NCI-H146 (cell line): ENCODE measurements at places on chromosomes 11 and 22.

DNA sequence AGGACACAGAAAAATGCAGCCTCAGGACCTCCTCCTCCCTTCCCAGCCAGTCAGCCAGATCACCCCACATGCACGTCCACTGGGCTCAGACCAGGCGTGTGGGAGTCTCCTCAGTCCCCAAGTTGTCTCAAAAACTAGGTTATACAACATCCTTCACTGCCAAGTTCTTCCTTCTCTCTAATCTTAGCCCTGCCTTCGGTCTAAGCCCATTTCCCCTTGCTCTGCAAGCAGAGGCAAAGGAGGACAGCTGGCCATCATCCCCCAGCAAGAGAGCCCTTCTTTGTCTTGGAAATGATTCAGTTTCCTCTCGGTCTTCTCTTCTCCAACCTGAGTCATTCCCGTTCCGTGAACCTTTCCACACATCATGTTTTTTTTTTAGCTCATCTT is 14.0 kb upstream of the NRGN start:
- no peak for DNase-seq

GRCh38 chr11:17714356-17714854 is 5.0 kb upstream of the MYOD1 start:
- peak; percentile 84 for DNase-seq

GRCh38 chr11:128697645-128698174 is 3.8 kb downstream of the FLI1 start:
- no peak for DNase-seq

GRCh38 chr11:58617976-58618557 is 4.4 kb upstream of the CNTF start:
- DNase-seq, result no peak

DNA sequence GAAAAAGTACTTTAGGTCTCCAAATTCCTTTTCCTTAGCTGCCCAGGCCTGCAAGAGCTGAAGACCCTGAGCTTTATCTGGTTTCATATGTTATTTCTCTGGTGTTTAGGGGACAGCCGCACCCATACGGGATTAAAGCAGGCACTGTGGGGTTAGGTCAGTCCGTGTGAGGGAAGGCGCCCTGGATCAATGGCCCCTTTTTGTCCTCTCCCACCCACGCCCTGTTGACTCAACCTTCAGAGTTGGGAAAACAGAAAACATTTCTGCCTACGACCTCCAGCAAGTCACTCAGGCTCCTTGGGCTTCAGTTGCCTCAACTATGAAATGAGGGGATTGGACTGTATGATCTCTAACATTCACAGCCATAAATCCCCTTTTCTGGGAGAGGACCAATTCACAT is 55.2 kb upstream of the BARX2 start:
- DNase-seq, result no peak

DNA sequence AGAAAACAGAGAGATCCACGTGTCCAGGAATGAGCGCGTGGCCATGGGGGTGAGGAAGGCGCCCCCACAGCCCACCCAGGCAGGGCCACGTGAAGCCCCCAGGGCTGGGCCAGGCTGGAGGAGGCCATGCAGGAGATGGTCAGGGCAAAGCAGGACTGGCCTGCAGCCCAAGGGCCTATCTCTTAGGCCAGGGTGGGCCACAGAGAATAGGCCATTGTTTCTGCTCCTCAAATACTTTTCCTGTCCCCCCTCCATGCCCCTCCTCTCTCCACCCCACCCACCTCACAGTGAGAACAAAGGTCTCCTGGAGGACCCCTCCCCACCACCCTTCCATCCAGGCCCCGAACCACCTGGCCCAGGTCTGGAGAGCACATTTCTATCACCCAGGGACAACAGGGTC is 8.3 kb upstream of the CDC42EP1 start:
- no peak for DNase-seq

DNA sequence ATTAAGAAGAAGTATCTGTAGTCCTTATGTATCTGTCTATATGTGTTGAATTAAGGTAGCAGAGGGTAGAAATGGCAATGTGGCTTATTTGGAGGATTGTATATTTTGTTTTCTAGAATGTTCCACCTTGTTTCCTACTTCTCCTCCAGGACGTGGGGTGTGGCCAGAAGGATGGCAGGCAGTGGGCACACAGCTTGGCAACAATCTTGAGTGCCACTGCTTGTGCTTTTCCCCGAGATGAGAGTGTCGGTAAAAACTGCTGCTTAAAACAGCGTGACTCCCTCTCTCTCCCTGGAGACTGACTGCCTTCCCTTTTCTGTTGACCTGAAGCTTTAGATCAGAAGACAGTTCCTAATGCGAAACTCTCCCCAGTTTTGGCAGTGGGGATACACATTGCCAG is 61.2 kb downstream of the FAT3 start:
- DNase-seq, result no peak

DNA sequence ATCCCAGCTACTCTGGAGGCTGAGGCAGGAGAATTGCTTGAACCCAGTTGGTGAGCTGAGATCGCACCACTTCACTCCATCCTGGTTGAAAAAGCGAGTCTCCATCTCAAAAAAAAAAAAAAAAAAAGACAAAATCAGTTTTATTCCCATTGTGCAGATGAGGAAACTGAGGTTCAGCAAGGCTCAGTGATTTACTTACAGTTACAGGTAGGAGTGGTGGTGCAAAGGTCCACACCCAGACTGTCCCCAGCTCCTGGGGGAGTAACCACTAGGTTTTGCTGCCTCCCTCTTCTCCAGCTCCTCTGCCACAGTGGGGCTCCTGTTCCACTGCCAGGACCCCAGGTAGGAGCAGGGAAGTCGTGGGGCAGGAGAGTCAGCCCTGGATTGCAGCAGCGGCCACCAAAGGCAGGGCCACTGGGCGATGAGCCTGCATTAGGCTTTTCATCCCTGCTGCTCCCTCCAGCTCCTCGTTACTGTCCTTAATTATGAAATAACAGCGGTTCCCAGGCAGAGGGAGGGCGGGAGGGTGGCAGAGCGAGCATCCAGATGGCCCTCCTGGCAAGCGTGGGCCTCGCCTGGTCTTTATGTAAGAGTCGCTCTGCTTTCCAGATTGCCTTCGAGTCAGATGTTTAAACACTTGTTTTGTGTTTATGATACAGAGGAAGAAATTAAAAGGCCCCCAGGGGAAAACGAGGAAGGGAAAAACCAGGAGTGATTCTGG is 15.5 kb upstream of the RASD2 start:
- DNase-seq, result peak; percentile 4

- DNase-seq, result no peak
Measured at GRCh38 chr22:29328566-29329500, 13.3 kb upstream of the RASL10A start.

DNA sequence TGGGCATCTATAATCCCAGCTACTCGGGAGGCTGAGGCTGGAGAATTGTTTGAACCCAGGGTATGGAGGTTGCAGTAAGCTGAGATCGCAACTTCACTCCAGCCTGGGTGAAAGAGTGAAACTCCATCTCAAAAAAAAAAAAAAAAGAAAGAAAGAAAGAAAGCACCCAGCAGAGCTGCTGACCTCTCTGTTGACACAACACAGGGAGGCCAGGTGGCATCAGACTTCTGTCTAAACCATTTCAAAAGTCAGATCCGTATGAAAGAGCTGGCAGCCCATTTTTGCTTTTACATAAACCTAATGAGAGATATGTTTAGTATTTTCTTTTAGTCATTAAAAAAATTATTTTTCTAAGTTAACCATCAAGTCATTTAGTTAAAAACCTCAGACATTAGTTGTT is 64.4 kb upstream of the RRM1 start:
- peak; percentile 74 for DNase-seq

DNA sequence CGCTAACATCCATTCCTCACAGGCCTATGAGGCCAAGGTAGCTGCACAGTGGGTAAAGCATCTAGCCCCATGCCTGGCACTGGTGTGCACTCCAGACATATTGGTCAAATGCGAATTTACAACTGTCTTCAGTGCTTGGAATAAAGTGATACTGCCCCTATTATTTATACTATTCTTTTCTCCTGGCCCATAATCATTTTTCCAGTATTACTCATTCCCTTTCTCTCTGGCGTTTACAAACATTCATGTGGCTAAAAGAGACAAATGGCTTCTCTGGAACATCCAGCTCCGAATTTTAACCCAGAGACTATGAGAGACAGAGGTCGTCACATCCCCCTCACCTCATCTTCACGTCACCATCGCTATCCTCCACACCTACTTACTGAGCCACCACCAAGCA is 87.2 kb upstream of the PITPNB start:
- DNase-seq, result no peak

GRCh38 chr22:24156913-24157821 is 24.1 kb upstream of the SUSD2 start:
- DNase-seq, result peak; percentile 86

- DNase-seq, result no peak
Measured at GRCh38 chr22:45608763-45609180, 62.9 kb upstream of the ATXN10 start.

GRCh38 chr11:118909619-118910308 is 16.0 kb downstream of the BCL9L start:
- no peak for DNase-seq

DNA sequence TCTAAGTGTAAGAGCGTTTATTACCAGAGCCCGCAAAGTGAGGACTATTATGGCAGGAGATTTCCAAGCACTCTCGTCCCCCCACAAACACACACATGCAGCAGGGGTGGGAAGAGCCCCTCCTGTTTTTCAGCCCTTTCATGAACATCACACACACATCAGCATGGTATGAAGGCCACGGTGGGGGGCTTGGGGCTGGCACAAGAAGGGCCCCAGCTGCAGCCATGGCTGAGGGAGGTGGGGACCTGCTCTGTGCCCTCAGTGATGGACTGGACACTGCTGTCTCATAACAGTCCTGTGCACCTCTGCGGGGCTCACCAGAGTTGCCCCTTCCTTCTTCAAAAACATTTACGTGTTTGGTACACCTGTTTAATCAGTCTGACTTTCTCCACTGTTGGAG is 650.7 kb downstream of the BRD1 start:
- no peak for DNase-seq

- no peak for DNase-seq
Measured at GRCh38 chr11:64482588-64482987, 108.4 kb upstream of the SLC22A12 start.

DNA sequence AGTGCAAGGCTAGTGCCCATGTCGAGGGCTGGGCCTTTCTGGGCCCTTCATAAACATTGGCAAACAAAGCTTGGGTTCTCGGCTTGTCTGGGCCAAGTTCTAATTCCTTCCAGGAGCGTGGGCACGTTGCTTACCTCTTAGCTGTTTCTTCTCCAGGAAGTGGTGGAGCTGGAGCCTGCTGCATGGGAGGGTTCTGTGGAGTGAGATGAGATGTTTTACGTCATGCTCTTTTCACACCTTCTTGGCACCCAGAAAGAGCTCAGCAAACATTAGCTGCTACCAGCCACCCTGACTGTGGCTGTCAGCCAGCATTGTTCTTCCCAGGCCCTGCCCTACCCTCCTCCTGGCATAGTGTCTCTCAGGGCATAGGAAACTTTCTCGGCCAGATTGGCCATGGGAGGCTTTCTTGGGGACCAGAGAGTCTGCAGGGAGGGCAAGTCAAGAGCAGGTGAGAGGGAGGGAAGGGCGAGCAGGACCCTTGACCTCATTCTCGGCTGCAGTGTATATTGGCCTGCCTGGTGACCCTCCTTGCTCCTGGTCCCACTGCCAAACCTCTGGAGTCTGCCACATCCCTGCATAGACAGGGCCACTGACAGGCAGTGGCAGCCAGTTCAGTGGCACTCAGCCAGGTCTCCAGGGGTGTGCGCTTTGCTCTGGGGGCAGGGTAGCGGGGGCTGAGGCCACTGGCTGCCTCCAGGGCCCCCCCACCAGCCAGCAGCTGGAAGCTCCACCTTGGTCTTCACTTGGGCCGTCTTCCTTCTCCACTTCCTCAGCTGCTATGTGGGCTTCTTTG is 98.8 kb downstream of the BCR start:
- no peak for DNase-seq

DNA sequence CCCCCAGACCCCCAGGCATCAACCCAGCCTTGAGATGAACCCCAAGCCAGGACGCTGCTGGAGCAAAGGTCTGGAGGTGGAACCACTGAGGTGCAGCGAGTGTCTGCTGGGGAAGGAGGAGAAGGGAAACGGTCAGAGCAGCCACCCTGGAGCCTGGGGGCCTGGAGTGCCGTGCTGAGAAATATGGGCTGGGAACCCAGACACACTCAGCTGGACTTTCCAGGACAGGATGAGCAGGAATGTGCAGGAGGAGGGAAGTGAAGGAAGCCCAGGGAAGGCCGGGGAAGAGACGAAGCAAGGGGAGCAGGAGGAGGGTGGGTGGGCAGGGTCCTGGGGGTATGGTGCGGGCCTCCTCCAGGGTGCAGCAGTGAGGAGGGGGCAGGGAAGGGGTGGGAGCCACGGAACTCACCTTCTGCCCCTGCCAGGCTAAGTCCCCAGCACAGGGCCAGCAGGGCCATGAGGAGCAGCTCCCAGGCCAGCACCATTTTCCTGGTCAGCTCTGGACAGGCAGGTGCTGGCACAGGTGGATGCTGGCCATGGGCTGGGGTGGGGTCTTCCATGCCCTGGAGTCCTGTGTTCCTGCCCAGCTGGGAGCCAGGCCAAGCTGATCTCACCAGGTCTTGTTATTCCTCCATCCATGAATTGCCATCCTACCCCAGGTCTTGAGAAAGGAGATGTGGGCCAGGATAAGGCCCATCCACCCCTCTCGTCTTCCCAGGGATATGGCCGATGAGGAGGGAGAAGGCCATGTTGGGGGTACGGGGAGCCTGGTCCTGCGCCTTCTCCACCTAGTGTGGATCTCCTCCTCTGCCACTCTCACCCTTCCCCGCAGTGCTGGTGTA is 40.0 kb downstream of the CSF2RB start:
- no peak for DNase-seq

DNA sequence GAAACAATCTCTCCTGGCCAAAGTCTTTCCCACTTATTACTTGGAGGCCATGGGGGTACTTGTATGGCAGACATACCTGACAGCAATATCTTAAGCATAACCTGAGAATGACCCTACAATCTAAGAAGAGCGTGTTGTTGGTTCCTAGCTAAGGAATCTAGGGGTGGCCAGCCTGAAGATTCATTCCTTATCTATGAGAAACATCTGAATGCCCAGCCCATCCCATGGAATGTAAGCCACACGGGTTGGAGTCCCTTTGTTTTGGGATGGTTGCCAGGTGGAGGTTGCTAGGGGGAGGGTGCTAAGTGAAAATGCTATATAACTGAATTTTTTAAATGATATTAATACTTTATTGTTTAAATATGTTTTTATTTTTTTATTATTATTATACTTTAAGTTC is 725.0 kb downstream of the ETS1 start:
- no peak for DNase-seq

- no peak for DNase-seq
Measured at GRCh38 chr11:100573911-100574513, 113.1 kb upstream of the ARHGAP42 start.
